ENCODE measurements at places on chromosomes 11 and 22. TPM values are rescaled to one million over a fixed set of nuclear protein-coding genes. Genes with fewer than 3 reads are reported as not detected.

The NUP98 gene
- 20.4 TPM for polyA plus RNA-seq

The EMID1 gene
- polyA plus RNA-seq: 9.9 TPM

The DLG2 gene
- polyA plus RNA-seq: 3.5 TPM

The TMPRSS6 gene
- polyA plus RNA-seq: 0.26 TPM

The OR51I1 gene
- polyA plus RNA-seq: not detected

The NRGN gene
- 1.1 TPM for polyA plus RNA-seq

The TTC28 gene
- 27.3 TPM for polyA plus RNA-seq

The SYT13 gene
- 0.09 TPM for polyA plus RNA-seq

The INSC gene
- not detected for polyA plus RNA-seq

The RAG1 gene
- 1.3 TPM for polyA plus RNA-seq

All from cardiac muscle cell (in vitro differentiated cells and primary cell).